Gastrocnemius medialis (tissue), 4 donors: ENCODE measurements at places on chromosomes 11 and 22.

DNA sequence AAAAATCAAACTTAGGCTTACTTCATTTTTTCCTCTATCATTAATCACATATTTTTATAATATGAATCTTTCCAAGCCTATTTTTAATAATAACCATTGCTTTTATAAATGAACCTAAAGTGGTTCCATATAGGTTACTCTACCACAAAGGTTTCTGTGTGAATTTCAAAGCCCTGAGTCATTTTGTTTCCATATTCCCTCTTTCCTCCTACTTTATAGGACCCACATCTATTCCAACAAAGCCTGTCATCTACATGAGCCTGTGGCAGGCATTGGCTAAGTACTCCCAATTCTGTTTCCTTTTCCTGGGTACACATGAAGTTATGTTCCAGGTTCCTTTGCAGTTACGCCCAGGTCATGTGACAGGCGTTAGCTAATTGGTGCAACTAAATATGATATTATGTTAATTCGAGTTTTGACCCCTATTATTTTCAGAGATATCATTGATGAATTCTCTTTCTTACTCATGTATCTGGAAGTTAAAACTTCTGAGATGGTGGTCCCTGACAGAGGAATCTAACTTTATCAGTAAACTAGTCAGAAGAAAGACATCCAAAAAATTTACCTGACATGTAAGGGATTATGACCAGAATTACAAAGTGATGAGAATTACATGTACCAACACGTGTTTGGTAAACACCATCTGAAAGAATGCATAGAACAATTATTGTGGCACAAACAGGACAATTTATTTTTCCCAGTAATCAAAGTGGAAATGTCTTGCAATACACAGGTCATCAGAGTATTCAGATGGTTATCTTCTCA lies 1264.0 kb upstream of the CNTN5 start:
- DNase-seq: no peak

GRCh38 chr11:64144587-64145472 lies 21.1 kb downstream of the MACROD1 start:
- no peak for DNase-seq

GRCh38 chr11:68432874-68433273 lies 27.7 kb upstream of the PPP6R3 start:
- no peak for DNase-seq

GRCh38 chr11:65506290-65506771 lies 7.5 kb downstream of the MALAT1 start:
- no peak for DNase-seq

GRCh38 chr11:3659595-3660515 lies 11.3 kb downstream of the CHRNA10 start:
- DNase-seq: no peak

DNA sequence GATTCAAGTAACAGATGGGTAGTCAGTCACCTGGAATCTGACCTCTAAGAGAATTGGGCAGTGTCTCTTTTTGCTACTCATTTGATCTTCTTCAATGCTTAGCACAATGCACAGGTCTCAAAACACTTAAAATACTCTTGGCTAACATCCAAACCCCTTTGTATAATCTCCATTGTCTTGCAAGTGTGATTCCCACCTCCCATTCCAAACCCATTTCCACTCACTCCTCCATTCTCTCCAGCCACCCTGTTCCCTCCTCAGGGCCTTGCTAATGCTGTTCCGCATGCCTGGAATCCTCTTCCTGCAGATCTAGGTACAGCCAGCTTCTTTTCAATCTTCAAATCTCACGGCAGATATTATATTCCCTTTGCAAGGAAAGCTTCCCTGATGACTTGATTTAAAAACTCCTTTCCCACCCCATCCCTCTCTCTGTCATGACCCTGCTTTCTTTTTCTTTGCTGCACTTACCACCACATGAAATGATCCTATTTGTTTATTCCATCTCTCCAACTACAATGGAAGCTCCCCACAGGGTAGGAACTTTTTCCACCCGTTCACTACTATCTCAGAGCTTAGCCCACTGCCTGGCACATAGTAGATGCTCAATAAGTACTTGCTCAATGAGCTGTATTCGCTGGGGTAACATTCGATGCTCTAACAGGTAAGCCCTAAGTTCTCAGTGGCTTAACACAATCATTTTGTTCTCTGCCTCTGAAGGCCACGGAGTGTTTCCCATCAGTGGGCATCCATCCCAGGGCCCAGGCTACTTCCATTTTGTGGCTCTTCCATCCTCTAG lies 121.7 kb downstream of the MN1 start:
- no peak for DNase-seq

DNA sequence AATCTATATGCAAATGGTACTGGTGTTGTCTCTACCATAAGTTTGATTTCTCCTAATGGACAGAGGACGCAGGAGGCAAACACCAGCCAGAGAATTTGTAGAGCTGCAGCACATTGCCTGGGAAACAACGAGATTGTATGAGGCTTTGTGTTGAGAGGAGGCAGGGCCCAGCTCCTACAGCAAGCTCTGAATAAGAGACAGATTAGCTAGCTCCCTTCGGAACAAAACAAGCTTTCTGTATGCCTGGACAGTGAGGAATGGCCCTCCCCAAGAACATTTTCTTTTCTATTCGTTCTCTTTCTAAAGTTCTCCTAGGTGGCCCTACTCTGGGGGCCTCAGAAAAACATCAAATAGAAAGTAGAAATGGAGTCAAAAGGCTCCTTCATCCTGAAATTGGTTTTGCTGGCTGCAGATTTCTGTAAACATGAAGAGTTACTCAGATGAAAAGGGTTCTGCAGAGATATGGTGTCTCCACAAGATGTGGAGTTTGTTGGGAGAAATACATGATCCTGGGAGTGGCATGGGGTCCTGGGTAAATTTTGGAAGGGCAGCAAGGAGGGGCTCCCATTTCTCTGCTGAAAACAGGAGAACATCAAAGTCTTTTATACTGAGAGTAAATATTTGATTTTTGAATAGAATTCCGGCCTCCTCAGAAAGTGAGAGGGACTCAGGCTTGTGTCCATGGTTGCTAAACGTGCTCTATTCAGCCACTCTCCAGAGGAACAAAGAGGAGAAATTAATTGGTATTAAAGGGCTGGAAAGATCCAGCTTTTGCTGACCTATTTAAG lies 6.8 kb upstream of the HEPACAM start:
- no peak for DNase-seq

DNA sequence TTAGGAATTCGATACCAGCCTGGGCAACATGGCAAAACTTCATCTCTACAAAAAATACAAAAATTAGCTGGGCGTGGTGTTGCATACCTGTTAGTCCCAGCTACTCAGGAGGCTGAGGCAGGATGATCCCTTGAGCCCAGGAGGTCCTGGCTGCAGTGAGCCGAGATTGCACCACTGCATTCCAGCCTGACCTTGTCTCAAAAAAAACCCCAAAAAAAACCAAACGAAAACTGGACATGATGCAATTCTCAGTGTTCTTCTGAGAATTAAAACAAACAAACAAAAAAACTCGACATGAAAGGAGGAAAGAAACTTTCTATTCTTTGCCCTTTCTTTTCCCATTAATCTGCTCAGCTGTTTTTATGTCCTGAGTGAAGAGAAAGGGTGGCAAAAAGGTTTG lies 7.4 kb downstream of the MED17 start:
- no peak for DNase-seq

DNA sequence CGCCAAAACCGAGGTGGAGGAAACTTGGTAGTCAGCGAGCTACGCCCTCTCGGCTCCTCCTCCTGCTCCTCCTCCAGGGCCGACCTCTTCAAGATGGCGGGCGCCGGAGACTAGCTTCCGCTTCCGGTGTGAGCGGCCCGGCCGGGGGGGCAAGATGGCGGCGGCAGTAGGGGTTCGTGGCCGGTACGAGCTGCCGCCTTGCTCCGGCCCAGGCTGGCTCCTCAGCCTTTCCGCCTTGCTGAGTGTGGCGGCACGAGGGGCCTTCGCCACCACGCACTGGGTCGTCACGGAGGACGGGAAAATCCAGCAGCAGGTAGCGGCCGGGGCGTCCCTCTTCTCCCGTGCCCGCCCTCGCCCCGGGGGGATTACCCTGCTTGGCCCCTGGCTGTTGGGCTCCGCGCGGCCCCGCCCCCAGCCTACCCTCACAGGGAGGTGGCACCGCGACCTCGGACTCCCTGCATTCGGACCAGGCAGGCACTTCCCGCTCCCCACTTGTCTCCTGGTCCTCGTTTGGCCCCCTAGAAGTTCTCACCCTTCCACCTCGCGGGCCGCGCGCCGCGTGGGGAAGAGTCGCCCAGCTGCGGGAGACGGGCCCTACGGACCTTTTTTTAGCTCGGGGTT lies at the start of gene TTC17:
TSS of gene TTC17 (plus strand) at position 120 of the 621 bp plus-strand sequence. CDS start at position 155, 35 bp downstream.
- DNase-seq: peak; percentile 90

GRCh38 chr11:115505175-115505574 lies 960 bp upstream of the CADM1 start:
- DNase-seq: no peak

- no peak for DNase-seq
Observed at GRCh38 chr11:116874251-116874650, 36.8 kb upstream of the APOA1 start.

DNA sequence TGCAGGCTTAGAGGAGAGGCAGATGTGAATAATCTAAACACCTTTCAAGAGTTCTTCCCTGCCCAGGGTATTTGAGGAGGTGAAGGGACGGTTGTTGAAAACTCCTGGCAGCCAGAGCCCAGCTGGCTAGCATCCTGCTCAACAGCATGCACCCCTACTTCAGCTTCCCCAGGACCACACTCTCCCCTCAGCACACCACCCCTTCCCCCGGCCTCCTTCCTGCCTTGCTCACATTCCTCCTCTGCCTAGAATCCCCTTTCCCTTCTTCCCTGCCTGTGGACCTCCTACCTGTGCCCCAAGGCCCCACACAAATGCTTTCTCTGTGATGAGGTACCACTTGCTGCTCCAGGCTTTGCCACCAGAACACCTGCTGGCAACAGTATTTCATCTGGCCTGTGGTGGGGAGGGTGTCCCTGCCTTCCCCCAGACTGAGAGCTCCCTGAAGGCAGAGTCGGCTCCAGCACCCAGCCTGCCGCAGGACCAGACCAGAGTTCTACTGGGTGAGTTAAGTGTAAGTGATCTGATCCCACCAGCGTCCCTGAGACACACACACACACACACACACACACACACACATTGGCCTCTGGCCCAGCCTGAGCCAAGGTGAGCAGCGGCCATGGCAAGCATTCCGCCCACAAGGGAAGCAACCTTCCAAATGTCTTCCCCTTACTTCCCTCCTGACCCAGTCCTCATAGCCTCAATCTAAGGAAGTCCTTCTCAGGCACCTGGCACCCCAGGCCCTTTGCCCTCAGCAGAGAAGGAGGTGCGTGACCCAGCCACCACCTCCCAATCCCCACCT lies 79.5 kb downstream of the PDE2A start:
- DNase-seq: no peak
